ENCODE measurements at places on chromosomes 5 and 9.
A peak's percentile ranks its signal among the peaks of the same experiment; 100 is the strongest.

DNA sequence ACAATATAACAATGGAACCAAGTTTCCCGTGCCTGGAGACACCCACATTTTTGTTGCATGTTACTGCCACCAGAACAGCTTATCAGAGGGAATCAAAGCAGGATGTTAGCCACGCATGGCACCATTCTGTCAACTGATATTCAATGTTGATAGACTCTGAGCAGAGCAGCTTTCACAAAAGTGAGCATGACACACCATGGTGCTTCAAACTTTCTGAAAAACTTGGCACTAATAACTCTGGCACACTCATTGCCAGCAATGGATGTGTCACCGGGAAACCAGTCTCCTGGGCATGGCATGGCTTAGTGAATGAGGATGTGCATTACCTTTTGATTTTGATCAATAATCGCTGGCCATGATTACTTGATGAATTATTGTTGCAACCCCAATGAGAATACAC, 19.7 kb downstream of the NIPSNAP3B start:
- DNase-seq, result no peak

DNA sequence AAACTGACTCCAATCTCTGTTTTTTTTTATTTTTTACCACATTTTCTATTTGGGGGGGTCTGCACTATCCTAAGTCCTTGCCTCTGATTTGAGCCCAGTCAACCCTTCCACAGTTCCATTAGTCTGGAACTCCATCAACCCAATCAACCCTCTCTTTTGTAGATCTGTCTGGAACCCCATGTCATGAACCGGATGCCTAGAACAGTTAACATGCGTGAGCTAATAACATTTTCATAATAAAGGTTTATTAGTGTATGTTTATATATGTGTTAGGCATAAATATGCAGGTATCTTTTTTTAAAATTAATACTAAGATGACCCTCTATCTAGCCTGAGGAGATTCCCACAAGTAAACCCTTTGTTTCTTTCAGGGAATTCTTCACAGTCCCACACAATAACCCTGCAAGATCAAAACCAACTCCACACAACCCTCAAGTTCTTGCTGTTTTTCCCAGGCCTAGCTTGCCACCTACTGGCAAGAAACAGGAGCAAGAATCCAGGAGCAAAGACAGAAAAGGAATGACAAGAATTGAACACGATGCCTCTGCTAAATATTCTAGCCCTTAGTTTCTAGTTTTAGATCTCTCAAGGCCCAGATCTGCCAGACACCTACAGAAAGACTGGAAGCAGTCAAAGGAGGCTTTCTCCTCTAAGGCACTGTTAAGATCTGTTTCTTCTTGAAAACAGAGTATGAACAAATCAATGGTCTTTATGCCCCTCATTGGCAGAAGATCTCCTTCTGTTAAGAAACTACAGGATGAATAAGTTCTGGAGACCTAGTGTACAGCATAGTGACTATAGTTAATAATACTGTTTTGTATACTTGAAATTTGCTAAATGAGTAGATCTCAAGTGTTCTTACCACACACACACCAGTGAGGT, 100.4 kb downstream of the TRIM36 start:
- DNase-seq, result peak; percentile 60

- peak; percentile 12 for DNase-seq
Observed at GRCh38 chr9:70747261-70747718, 332.8 kb upstream of the KLF9 start.

GRCh38 chr9:101512116-101512515, 21.5 kb upstream of the RNF20 start:
- no peak for DNase-seq

- DNase-seq, result no peak
Observed at GRCh38 chr9:24293386-24293785, 252.3 kb downstream of the IZUMO3 start.

DNA sequence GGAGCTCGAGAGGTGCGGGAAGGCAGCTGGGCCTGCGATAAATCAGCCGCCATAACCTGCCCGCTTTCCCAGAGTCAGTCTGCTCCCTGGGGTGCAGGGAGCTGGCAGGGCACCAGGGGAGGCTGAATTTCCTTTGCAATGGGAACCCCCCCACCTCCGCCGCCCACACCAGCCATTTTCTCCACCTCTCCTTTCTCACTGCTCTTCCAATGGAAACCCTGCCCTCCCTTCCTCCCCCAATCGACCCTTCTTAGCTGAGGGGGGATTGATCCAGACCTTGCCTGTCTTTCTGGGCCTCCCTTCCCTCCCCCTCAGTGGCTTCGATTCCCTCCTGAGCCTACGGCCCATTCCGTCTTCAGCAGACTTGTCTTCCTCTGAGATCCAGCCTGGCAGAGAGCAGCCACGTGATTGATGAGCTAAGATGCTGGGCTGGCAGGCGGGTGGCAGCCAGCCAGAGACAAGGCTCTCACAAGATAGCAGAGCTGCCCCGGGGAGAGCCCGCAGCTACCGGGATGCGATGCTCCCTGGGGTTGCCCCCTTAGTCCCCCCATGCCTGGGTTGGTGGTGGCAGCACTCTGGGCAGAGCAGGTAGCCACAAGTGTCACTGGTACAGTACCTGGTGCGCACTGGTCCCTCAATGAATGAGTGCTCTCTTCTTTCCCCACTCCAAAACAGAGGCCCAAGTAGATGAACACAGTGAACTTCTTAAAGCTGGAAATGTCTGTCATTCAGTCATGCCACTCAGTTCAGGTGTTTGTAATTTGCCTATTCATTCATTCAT, 53.7 kb upstream of the FABP6 start:
- peak; percentile 33 for DNase-seq

GRCh38 chr9:133252301-133253020, 22.5 kb downstream of the ABO start:
- DNase-seq, result no peak

- no peak for DNase-seq
Observed at GRCh38 chr5:139376364-139376763, 6.7 kb downstream of the SLC23A1 start.

DNA sequence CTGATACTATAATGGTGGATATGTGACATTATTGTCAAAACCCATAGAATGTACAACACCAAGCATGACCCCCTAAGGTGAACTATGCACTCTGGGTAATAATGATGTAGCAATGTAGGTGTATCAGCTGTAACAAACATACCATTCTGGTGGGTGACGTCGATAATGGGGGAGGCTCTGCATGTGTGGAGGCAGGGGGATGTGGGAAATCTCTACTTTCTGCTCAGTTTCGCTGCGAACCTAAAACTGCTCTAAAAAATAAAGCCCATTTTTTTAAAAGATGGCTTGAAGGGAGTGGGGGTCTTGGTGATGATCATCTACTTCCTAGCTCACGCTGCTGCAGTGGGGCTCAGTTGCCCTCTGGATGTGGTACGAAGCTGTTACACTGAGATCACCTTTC, 51.1 kb downstream of the RASGEF1C start:
- DNase-seq, result no peak

DNA sequence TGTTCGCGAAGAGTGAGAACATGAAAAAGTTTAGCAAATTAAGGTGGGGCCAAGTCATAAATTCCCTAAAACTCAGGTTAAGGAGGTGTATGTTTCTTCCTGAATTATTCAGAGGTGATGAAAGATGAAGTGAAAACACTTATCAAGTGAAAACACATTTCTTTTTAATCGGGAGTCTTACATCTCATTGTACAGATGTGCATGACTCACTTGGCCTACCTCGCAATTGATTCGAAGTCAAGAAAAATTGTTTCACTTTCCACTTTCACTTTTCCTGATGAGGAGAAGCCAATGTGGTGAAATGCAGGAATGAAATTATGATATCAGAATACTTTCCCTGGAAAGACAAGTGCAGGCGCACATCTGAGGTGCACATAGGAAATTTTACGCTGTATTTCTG, 78.7 kb downstream of the SLC25A46 start:
- peak; percentile 0 for DNase-seq

Data from AG10803 (cell line).